ENCODE measurements at places on chromosomes 11 and 22. TPM values are rescaled to one million over a fixed set of nuclear protein-coding genes. Genes with fewer than 3 reads are reported as not detected.

OR6A2 gene
- 0.12 TPM for total RNA-seq

OR8D1 gene
- not detected for total RNA-seq

LDHAL6A gene
- total RNA-seq, result 0.07 TPM

C2CD2L gene
- 36.6 TPM for total RNA-seq

RASL10A gene
- 0.76 TPM for total RNA-seq

TMEM225 gene
- not detected for total RNA-seq

OR4A16 gene
- not detected for total RNA-seq

C22orf42 gene
- not detected for total RNA-seq

ACRV1 gene
- not detected for total RNA-seq

NDUFV1 gene
- total RNA-seq, result 244 TPM

OR10A2 gene
- total RNA-seq, result not detected

RAG2 gene
- total RNA-seq, result not detected

CYP2D6 gene
- total RNA-seq, result 7.0 TPM

WT1 gene
- not detected for total RNA-seq

C11orf21 gene
- total RNA-seq, result 20.4 TPM

SNX32 gene
- 2.3 TPM for total RNA-seq

TENM4 gene
- 0.02 TPM for total RNA-seq

CRYBB3 gene
- total RNA-seq, result 0.61 TPM

RIC8A gene
- 127 TPM for total RNA-seq

IGSF22 gene
- 0.85 TPM for total RNA-seq

MS4A15 gene
- total RNA-seq, result not detected

MCM5 gene
- 206 TPM for total RNA-seq

MMP27 gene
- not detected for total RNA-seq

CCDC89 gene
- total RNA-seq, result 1.4 TPM

SMC1B gene
- 0.44 TPM for total RNA-seq

CARNS1 gene
- 0.66 TPM for total RNA-seq

KREMEN1 gene
- not detected for total RNA-seq

PATZ1 gene
- 27.4 TPM for total RNA-seq

IRAG1 gene
- not detected for total RNA-seq

TUB gene
- total RNA-seq, result 0.05 TPM

P2RY2 gene
- not detected for total RNA-seq

PATE2 gene
- total RNA-seq, result not detected

PHF21B gene
- total RNA-seq, result 0.51 TPM

APOA4 gene
- total RNA-seq, result not detected

BBOX1 gene
- total RNA-seq, result not detected

PDE2A gene
- 0.81 TPM for total RNA-seq

MMP1 gene
- total RNA-seq, result not detected

HORMAD2 gene
- total RNA-seq, result not detected

CALCA gene
- not detected for total RNA-seq

CABP4 gene
- 4.2 TPM for total RNA-seq

ASCL2 gene
- total RNA-seq, result not detected

CPSF7 gene
- 119 TPM for total RNA-seq

MS4A7 gene
- not detected for total RNA-seq

TAF10 gene
- 132 TPM for total RNA-seq

MPZL2 gene
- 4.8 TPM for total RNA-seq

RFPL1 gene
- total RNA-seq, result 0.15 TPM

TUBA8 gene
- total RNA-seq, result 1.7 TPM

DENND6B gene
- total RNA-seq, result 2.8 TPM

BARX2 gene
- 2.7 TPM for total RNA-seq

TM7SF2 gene
- 25.4 TPM for total RNA-seq

OR4C45 gene
- not detected for total RNA-seq

CAPN5 gene
- total RNA-seq, result 0.27 TPM

LGALS12 gene
- not detected for total RNA-seq

MYO18B gene
- 1.3 TPM for total RNA-seq

OR5M11 gene
- not detected for total RNA-seq

TSGA10IP gene
- not detected for total RNA-seq

WNT7B gene
- total RNA-seq, result not detected

PRR33 gene
- total RNA-seq, result not detected

CHRDL2 gene
- total RNA-seq, result not detected

Data from T-helper 1 cell treated with Interleukin-12 subunit alpha and Interleukin-12 subunit beta and Interleukin-4 antibody, amounts not matched to agents 30 ng/mL and 1 ng/mL, for 36 hours (primary cell).